ENCODE measurements at places on chromosomes 16 and 17.

- no peak for DNase-seq
Observed at GRCh38 chr16:71426069-71426879, 15.6 kb downstream of the TLE7 start.

GRCh38 chr17:80717720-80718083, 173.1 kb downstream of the RPTOR start:
- DNase-seq: no peak

DNA sequence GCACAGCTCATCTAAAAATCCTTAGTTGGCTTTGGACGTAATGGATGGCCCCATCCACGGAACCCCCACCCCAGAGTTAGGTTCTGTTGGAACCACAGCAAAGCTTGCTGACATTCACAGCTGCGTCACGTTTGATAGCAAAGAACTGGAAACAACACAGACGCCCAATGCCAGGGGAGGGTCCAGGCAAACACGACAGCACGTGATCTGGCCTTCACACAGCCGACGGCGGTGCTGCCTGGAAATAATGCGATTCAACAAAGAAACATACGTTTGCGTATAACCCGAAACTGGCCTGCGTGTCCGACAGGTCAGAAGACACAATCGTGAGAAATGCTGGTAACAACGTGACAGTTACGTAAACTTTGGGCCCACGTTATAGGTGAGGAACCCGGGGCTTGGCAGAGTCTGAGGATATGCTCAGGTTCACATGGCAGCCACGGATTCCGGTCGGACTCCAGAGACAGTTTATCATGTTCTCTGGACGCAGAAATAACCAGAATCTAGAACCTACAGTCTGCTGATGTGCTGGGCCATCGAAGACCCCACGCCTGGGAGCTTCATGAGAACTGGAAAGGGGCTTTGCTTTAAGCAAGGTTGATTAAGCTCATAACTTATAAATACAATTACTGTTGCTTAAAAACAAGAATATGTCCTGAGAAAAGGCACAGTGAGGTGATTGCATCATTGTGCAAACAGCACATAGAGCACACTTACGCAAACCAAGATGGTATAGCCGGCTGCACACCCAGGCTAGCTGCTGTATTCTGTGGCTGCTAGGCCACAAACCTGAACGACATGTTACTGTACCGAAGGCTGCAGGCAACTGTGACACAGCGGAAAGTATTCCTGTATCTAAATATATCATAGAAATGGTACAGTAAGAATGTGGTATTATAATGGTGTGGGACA, 70.4 kb downstream of the RPH3AL start:
- peak; percentile 83 for DNase-seq

- DNase-seq: peak; percentile 73
Observed at GRCh38 chr16:67364600-67365235, 28.6 kb downstream of the TPPP3 start.

- no peak for DNase-seq
Observed at GRCh38 chr17:77748436-77748835, 210.1 kb upstream of the TNRC6C start.

DNA sequence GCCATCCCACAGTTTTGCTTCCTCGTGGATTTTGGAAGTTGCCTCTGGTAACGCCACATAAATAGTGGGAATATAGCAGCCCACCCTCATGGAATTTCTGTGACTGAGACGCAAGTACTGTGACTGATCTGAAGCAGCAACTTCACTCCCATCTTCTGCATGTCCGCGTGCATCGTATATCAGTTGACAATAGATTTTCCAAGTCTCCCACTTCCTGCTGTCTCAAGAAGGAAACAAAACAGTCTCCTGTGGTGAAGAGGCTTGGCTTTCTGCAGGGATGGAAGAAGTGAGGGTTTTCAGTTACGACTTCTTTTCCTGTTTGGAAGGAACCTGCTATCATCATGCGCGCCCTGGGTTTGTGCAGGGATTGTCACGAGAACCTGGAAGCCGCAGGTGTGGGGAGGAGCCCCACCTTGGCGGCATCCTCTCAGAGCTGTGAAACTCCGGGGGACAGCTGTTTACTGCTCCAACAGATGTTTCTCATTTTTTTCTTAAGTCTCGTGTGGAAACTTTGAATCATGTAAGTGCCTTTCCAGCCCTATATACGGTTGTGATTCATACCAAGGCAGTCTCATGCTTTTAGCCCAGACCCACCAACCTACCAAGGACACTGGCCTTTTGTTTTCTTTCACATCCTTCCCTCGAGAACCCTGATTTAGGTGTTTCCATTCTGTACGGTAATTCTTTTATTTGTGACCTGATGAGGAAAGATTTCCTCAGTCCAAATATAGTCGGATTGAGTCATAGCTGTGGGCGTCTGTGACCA, 57.5 kb downstream of the WIPI1 start:
- DNase-seq: peak; percentile 54

DNA sequence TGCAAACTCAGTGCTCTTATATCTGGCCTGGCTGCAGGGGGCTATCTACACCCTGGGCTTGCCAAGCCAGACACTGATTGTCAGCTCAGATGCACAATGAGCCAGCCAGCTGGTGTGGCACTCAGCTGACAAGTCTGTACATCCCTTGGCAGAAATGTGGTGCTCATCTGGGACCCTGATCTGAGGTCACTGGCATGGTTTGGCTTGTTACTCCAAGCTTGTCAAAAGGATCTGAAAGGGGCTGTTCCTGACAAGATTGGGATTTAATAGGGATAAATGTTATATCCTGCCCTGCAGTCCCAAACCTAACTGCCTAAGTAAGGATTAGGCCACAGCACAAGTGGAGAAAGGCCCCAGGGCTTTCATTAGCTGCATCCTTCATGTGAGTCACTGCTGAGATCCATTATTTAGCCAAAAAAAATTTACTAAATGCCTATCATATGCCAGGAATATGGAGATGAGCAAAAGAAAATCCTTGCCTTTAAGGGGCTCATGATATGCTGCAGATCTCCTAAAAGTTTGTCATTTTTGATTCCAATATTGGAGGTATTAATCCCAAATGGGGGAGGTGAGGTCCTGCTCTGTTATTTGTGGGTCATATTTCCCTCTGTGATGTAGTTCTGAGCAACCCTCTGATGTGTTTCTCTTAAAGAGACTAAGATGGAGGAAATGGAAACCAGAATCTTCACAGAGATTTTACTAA, 6.3 kb downstream of the SLC6A2 start:
- DNase-seq: no peak

- no peak for DNase-seq
Observed at GRCh38 chr17:77425791-77426641, 285.2 kb downstream of the SEC14L1 start.

- DNase-seq: no peak
Observed at GRCh38 chr17:3398310-3398709, at the start of gene OR1E1. TSS of gene OR1E1 (minus strand) at chr17:3398410. CDS start at chr17:3398410, 0 bp downstream.

DNA sequence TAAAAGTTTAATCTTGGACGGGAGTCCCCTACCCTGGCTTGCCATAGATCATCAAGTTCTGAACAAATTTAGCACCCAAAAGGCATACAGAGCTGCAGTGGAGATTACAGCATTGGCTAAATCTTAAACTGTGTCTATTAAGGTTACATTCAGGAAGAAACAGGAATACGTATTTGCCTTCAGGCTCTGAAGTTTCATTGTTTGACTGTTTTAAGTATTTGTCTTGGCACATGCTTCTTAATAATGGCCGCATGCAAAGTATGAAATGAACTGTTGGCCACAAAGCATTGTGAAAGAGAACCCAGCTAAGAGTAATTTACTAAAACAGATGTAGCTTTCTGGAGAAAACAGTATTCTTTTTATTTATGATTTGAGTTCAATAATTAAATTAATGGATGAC, 63.9 kb upstream of the CNEP1R1 start:
- DNase-seq: no peak

GRCh38 chr17:68006797-68007196, 10.5 kb upstream of the C17orf58 start:
- no peak for DNase-seq

- DNase-seq: no peak
Observed at GRCh38 chr17:13273806-13274205, 256.0 kb upstream of the ELAC2 start.

- DNase-seq: no peak
Observed at GRCh38 chr16:65142276-65142675, 20.4 kb upstream of the CDH11 start.

GRCh38 chr17:73283841-73284282, 22.2 kb upstream of the CPSF4L start:
- peak; percentile 35 for DNase-seq

Data from MV-4-11 (cell line).